ENCODE measurements at places on chromosomes 5 and 9.

DNA sequence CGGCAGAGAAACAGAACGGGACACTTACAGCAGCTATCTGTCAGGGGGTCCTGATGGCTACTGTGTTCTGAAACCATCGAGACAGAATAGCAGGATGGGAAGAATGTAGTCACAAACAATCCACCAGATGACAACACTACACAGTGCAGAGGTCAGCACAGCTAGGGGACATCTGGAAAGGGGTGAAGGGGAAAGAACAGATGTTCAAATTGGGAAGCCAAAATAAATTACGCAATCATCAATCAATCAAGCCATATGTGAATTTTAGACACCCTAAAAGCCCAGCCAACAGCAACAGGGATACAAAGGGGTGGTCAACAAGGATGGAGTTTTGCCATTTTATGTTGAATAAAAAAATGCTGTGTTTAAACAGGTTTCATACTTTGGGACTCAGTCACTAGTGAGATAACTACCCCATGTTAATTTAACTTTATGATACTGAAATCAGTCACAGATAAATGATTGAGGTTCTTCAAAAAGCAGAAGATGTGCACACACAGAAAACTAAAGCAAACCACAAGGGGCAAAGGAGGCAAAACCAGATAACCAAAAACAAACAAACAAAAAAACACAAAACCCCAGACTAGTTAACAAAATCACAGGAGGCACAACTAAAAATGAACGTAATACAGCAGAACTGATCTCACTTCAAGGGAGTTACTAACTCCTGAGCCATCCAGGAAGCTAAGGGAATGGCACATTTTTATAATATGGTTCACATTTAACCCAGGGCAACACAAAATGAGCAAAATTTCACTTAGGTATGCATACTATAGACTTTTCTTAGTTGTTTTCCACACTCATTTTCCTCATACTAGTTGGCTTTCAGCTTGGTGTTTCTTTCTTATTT, 65.9 kb downstream of the HABP4 start:
- no peak for DNase-seq

DNA sequence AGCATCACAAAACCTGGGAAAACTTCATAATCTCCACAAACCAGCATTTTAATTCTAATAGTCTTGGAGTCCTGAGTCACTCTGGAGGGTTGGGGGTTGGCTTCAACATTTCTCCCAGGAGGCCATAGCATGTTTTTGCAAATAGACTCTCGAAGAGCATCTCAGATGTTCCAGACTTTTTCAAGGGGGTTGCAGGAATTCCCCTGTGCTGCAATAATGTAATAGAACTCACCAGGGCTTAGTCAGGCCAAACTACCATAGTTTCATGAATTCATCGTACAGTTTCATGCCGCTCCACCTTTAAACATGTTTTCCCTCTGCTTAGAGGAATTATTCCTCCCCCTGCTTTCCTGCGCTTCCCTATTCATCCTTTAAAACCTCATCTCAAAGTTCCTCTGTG, 499.5 kb upstream of the KLF4 start:
- DNase-seq, result no peak

- DNase-seq, result no peak
These were observed 356.7 kb downstream of the DIRAS2 start for GRCh38 chr9:90285946-90286345.

DNA sequence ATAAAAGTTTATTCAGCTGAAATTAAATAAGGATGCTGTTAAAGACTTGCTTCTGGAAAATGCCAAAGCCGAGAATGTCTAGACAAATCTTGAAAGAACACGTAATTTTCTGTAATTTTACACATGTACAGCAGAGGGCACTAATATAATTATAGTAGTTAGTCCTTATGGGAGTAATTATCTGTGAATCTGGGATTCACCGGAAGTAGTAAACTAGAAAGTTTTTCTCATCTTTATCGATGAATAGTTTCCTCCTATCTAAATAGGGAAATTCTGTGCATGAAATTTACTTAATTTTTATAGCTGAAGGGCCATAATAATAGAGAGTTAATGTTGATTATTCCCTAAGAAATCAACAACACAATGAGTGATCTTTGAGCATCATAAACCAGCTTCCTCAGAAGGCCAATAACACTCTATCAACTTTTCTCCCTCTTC, 18.4 kb upstream of the CNTLN start:
- peak; percentile 76 for DNase-seq

GRCh38 chr5:180072556-180072955, 997 bp upstream of the RNF130 start:
- DNase-seq, result no peak

DNA sequence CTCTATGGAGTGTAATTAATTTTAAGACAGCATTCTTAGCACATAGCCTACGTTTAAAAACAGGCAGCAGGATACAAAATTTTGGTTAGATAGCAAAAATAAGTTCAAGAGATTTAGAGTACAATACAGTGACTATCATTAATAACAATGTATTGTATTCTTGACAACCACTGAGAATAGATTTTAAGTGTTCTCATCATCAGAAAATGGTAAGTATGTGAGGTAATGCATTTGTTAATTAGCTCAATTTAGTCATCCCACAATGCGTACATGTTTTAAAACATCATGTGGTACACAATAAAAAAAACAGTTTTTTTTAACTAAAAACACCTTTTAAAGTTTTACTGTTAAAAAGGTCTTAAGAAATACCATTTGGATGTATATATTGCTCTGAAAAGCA, 94.2 kb downstream of the MUSK start:
- DNase-seq, result no peak

DNA sequence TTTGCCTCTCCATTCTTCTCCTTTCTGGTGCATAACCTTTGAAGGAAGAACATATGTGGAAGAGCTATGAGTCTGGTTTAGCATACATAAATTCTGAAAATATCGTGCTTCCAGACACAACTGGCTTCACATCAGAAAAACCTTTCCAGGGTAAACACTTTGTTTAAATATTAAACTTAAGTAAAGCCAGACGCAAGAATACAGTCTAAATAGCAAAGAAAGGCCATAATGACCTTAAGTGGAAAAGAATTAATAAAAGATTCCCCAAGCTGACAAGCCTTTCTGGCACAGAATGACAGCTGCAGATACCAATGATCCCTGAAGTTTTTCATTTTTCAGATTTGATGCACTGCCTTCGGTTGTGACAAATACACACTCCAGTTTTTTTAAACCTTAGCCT, 13.5 kb upstream of the TSSK1B start:
- no peak for DNase-seq

- DNase-seq, result no peak
These were observed 290.8 kb downstream of the GLIS3 start for GRCh38 chr9:4009006-4009511.

DNA sequence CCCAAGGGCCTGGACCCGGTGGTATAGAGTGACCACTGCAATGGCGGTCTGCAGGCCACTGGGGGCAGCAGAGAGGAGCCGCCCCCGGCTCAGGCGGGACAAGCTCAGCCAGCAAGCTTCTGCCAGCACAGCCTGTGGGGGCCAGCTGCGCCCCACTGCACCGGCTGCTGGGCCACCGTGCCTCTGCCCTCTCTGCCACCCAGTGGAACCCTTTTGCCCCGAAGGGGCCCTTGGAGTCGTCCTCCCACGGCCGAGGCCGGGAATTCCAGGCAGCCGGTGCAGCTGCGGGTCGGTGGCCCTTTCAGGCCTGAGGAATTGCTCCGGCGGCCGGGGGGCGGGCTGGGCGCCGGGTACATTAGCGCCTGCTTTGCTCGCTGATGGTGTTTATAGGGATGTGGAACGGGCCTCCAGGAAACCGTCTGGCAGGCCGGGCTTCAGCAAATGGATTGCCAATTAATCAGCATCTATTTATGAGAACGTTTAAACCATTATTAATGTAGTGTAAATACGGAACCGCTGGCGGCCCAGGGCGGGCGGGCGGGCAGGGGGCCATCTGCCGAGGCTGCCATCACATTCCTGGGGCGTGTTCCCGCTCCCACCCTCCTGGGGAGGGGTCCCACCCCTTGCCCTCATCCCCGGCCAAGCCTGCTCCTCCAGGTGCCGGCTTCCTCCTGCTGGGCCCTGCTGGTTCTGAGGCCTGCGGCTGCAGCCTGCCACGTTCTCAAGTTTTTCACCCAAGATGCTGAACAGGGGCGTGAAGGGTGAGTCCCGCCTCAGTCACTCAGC, 127.4 kb downstream of the BARX1 start:
- DNase-seq, result peak; percentile 64

DNA sequence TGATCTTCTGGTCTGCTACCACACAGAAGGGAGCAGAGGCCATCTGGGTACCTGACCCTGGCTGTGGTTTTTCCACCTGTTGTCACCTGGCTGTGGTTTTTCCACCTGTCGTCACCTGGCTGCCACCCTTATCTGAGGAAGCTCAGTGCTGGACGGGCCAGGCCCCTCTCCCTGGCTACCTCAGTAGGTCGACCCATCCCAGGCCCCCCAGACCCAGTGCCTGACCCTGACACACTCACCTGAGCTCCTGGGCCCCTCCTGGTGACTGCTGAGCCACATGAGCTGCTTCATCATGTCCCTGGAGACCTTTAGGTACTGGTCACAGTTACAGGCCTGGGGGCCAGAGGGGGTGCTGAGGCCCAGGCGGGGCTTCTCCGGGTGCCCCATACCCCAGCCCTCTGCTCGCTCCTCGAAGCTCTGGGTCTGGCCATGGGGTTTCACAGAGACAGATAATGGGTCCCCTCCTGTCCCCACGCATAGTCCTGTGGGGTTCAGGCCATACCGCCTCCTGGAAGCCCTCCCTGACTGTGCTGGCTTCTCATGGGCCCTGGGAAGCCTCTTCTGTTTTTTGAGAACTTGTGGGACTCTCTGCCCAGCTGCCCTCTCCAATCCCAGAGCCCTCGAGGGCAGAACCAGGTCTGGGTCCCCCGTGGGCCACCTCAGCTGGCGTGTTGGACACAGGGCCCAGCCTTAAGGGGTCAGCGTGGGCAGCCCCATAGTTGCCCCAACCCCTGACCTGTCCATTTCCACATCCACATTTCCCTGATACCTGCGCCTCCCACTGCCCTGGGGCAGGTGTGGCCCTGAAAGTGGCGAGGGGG, 7.5 kb upstream of the NRARP start:
- DNase-seq, result no peak

Data from hematopoietic multipotent progenitor cell treated with erythropoietin and hydrocortisone succinate and interleukin-3 and kit ligand, for 6 days (in vitro differentiated cells).